Islet precursor cell (in vitro differentiated cells): ENCODE measurements at places on chromosomes 5 and 9.

GRCh38 chr5:44729536-44729935 is 79.2 kb upstream of the MRPS30 start:
- no peak for DNase-seq

GRCh38 chr5:108730617-108731340 is 16.9 kb upstream of the FER start:
- DNase-seq = no peak

DNA sequence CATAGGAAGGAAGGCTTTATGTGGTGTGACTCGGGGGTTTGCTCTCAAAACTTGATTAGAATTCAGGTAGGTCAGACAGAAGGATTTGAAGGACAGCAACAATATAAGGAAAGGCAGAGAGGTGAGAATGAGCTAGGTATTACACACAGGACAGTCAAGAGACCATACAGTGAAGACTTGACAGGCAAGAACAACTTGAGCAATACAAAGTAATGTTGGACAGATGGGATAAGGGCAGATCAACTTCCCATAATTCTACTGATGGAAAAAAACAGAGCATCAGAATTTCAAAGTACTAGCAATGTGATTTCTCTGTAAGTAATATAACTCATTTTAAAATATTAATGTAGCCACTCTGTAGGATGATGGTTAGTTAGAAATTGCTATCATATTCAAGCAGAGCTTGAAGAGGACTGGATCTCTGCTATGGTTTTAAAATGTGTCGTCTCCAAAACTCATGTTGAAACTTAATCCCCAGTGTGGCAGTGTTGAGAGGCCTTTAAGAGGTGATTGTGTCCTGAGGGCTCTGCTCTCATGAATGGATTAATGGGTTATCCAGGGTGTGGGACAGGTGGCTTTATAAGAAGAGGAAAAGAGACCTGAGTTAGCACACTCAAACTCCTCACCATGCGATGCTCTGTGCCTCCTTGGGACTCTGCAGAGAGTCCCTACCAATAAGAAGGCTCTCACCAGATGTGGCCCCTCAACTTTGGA is 22.4 kb upstream of the HOMER1 start:
- no peak for DNase-seq

- DNase-seq = no peak
Measured at GRCh38 chr5:58041884-58042283, 418.0 kb downstream of the PLK2 start.

DNA sequence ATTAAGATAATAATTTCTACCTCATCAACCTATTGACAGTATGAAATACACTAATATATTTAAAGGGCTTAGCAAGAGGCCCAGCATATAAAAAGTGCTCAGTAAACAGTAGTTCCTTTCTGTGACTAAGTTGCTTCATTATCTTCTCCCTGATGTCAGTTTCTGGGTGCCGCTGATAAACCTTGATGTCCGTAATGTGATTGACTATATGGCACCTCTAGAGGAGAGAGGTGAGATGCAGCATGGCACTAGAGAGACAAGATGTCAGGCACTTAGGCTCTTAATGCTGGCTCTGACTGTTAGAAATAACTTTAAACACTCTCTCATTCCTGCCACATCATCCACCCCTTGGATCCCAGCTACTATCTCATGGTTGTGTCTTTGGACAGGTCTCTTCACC is 455.9 kb upstream of the KLF4 start:
- DNase-seq = no peak
